ENCODE measurements at places on chromosomes 2 and 18. TPM values are rescaled to one million over a fixed set of nuclear protein-coding genes. Genes with fewer than 3 reads are reported as not detected.

Gene AMER3
- not detected for total RNA-seq

Gene ESPNL
- 5.2 TPM for total RNA-seq

Gene DNAH7
- under 0.01 TPM for total RNA-seq

Gene ASB18
- total RNA-seq, result not detected

Gene ZNF516
- 19.3 TPM for total RNA-seq

Gene SF3B1
- 161 TPM for total RNA-seq

Gene GREB1
- 0.17 TPM for total RNA-seq

Gene PSMA8
- not detected for total RNA-seq

Gene LGALSL
- total RNA-seq, result 3.6 TPM

Gene EGR4
- total RNA-seq, result not detected

Gene KRTCAP3
- total RNA-seq, result not detected

Gene REG3G
- not detected for total RNA-seq

Gene CELF4
- total RNA-seq, result not detected

Gene DLX2
- 0.15 TPM for total RNA-seq

Gene AGXT
- not detected for total RNA-seq

Gene RIOK3
- total RNA-seq, result 26.1 TPM

Gene TGFA
- not detected for total RNA-seq

Gene CIB4
- not detected for total RNA-seq

Gene LBH
- 6.7 TPM for total RNA-seq

Gene CAVIN2
- 28.5 TPM for total RNA-seq

Gene EML6
- total RNA-seq, result under 0.01 TPM

Gene TDRD15
- not detected for total RNA-seq

Gene ADCYAP1
- total RNA-seq, result not detected

Gene COMMD1
- total RNA-seq, result 55.4 TPM

Gene TBR1
- total RNA-seq, result not detected

Gene SLC4A5
- total RNA-seq, result under 0.01 TPM

Gene ZNF396
- 0.67 TPM for total RNA-seq

Gene NAT8
- total RNA-seq, result not detected

Gene LANCL1
- 34.5 TPM for total RNA-seq

Gene MYL1
- not detected for total RNA-seq

Gene INPP4A
- 10.6 TPM for total RNA-seq

Gene MYO3B
- total RNA-seq, result not detected

Gene ANKRD30B
- not detected for total RNA-seq

Gene AGBL5
- 24.2 TPM for total RNA-seq

Gene LAMA1
- 6.2 TPM for total RNA-seq

Gene CNRIP1
- 62.9 TPM for total RNA-seq

Gene MAP3K19
- not detected for total RNA-seq

Gene C2orf80
- not detected for total RNA-seq

Gene LOXHD1
- total RNA-seq, result not detected

Gene CNDP1
- total RNA-seq, result 0.15 TPM

Gene ARMC9
- 12.3 TPM for total RNA-seq

Gene SF3B6
- 176 TPM for total RNA-seq

Gene ADGRF3
- total RNA-seq, result not detected

Gene HK2
- total RNA-seq, result 4.6 TPM

Gene TMEM178A
- total RNA-seq, result 0.84 TPM

Measured in bronchus fibroblast of lung (primary cell).